ENCODE measurements at places on chromosomes 2 and 18. TPM values are rescaled to one million over a fixed set of nuclear protein-coding genes. Genes with fewer than 3 reads are reported as not detected.

The SERPINB5 gene
- polyA plus RNA-seq = not detected

The CTNNA2 gene
- polyA plus RNA-seq = 0.47 TPM

The BMP10 gene
- not detected for polyA plus RNA-seq

The UGT1A7 gene
- 1.3 TPM for polyA plus RNA-seq

The FBLN7 gene
- polyA plus RNA-seq = 0.71 TPM

- no peak for DNase-seq
Observed at GRCh38 chr2:114083717-114084387, 194.0 kb downstream of the ACTR3 start.

GRCh38 chr2:218168016-218168415 lies 1.3 kb upstream of the CXCR1 start:
- DNase-seq = no peak

DNA sequence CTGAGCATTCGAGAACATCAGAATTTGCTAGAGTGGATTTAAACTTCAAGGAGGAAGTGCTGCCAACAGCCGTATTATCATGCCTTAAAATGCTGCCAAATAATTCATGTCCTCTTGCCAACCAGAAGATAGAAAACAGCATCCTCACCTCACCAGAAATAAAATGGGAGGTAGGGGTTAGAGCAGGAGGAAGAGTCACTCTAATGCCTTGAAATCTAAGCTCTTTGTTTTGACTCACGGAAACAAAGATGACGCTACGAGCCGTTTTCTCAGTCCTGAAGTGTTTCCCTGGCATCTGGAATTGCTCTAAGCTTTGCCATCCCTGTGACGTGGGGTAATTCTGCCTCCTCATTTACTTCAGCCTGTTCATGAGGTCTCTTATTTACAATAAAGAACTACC lies 97.1 kb downstream of the PRPF40A start:
- no peak for DNase-seq

- DNase-seq = no peak
Observed at GRCh38 chr2:57552885-57553284, 493.7 kb upstream of the VRK2 start.

Measured in kidney (tissue), 22 donors.